Astrocyte of the cerebellum (primary cell): ENCODE measurements at places on chromosomes 5 and 9.

DNA sequence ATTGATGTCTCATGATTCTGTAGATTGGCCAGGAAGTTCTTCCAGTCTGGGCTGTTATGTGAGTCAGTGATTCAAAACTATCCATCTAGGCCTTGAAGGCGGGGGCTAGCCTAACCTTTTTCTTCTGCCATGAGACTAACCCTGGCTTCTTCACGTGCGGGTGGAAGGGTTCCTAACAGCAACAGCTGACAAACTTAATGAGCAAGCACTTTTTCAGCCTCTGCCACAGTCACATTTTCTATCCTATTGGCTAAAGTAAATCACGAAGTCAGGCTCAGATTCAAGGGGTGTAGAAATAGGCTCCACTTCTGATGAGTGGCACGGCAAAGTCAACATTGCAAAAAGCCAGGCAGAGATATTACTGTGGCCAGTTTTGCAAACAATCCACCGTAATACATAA lies 68.4 kb downstream of the STK32A start:
- DNase-seq: no peak

DNA sequence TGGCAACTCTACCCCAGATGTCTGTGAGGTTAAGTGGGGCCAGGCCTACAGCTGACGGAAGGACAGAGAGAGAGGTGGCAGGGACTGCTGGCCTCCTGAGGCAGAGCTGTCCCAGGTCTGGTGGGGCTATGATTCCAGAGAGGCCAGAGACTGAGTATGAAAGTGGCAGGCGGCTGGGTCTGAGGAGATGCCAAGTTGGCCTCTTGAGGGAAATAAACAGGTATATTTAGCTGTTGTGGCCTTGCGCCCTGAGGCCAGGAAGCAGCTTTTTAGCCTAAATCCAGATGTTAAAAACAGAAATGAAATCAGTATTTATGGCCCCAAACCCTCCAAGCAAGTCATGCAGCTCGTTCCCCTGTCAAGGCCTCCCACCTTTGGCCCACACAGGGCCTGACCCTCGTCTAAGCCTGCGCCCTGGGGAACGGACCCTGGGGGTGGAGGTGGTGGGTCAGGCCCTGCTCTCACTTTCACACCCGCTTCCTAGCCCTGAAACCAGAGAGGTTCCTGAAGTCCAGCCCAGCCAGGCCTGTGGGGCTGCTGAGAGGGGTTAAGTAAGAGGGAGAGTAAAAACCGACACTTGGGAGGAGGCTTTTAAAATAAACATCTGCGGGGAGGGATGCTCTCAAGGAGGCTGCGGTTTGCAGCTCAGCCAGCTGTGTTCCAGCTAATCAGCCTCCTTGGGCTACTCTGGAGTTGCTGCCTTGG lies 18.7 kb downstream of the PCDHGC5 start:
- peak; percentile 76 for DNase-seq

DNA sequence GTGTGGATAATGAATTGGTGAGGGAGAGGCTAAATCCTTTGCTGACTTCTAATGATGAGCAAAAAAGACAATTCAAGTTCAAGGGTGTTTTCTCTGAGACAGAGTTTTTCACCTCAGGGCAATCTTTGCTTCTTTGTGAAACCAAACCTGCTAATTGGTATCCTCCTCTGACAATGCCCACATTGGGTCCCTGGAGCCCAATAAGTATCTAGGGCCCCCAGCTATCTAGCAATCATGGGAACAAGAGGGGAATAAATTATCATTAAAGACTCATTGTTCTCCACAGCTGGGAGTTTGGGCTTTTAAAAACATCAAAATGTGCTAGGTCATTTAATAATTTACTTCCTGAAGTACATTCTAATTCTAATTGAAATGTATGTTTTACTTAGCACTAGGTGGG lies 227.3 kb downstream of the TMEM167A start:
- no peak for DNase-seq

DNA sequence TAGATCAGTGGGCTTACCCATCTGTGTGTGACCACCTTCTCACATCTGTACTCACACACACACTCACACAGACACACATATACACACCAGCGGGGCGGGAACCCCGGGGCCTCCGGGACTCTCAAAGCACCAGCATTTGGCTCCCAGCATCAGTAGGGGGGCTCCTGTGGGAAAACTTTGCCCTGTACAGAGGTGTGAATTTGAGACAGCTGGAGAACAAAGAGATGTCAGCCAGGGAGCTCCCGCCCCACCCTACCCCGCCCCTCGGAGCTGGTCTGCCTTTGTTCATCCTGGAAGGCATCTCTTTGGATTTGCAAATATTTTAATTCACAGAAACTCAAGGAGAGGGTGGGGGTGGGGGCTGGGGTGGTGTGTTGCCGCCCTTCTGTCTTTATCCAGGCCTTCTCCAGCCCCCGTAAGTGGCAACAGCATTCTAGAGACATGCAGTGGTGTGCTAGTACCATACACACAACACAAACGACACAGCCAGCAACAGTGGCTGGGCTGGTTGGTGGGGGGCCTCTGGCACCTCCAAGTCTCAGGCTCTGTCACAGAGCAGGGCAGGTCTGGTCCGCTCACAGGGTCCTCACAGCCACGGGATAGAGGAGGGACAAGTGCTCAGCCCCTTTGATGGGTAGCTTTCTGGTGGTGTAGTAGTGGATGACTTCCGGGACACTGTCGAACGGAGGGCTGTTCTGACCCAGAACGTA lies 15.5 kb upstream of the SLC25A51 start:
- no peak for DNase-seq

DNA sequence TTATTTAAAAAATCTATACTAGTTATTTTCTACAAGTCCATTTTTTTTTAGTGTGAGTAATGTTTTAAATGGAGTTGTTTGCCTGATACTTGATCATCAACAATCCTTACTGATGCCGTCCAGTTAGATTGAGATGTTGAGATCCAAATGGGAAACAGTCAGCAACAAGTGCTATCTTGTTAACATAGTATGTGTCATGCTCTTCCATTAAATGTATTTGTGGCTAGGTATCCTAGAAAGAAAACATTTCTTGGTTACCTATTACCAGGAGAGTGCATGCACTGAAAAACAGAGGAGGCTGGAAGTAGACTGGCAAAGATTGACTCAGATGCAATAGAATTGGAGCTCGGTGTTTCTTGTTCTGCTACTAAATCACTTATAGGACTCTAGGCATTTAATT lies 123.4 kb upstream of the MAN2A1 start:
- no peak for DNase-seq

GRCh38 chr9:112925058-112925641 lies 34.5 kb upstream of the SLC46A2 start:
- DNase-seq: peak; percentile 9

DNA sequence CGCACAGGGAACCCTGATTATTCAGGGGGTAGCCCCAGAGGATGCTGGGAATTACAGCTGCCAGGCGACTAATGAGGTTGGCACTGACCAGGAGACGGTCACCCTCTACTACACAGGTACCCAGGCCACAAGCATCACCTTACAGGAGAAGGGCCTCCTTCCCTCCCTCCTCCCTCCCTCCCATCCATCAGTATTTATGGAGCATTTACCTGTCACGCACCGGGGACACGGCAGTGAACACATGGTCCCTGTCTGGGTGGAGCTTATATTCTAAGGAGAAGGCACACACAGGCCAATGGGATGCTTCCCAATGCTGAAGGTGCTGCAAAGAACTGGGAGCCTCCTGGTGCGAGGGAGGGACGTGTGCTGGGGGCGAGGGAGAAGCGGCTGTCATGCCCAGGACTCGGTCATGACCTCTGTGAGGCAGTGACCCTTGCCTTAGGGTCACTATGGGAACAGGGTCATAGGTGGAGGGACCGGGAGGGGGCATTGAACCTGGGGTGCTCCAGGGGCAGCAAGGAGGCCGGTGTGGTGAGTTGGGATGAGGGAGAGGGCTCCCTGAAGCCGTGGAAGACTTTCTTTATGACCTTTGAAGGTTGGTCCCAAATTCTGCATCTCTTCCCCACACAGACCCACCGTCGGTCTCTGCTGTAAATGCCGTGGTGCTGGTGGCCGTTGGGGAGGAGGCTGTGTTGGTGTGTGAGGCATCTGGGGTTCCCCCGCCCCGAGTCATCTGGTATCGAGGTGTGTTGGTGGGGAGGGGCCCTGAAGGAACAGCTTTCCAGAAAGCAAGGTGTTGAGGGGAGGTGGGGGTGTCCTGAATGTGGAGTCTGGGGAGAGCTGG lies 41.5 kb downstream of the HMCN2 start:
- DNase-seq: no peak

DNA sequence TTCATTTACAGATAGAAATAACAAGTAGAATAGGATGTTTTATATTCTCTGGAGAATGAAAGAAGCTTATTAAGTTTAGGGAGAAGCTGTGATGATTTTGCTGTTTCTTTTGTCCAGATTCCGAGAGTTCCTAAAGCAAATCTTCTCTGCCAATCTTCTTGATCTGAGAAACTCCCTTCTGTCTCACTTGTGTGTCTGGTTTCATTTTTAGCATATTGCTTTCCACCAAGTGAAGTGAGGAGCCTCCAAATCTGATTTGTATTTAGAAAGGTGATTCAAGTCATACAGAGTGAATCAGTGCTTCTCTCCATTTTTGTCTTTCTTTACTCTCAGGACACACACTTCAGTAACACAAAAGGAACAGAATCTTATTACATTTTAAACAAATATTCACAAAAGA lies 48.4 kb downstream of the STX17 start:
- no peak for DNase-seq

- no peak for DNase-seq
These were observed 140.3 kb upstream of the CHD1 start for GRCh38 chr5:99068944-99069650.

DNA sequence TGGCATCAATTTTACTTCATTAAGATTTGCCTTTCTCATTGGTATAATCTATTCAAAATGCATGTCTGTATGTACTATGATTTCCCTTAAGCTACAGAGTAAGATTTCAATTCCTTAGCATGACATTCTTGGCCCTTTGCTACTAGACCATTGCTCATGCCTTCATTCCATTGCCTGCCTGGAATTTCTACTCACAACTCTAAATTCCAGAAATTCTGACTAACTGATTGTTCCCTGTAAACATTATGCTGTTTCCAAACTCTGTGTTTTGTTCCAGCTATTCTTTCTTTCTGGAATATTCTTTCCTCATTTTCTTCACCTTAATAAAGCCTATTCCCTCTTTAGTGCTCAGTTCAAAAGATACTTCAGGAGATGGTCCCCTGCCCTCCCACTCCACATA lies 568.8 kb upstream of the SEMA6A start:
- DNase-seq: no peak

GRCh38 chr5:88404405-88404804 lies 135.8 kb upstream of the TMEM161B start:
- no peak for DNase-seq

- no peak for DNase-seq
These were observed 53.6 kb downstream of the ASS1 start for GRCh38 chr9:130498298-130498917.

- DNase-seq: no peak
These were observed 56.3 kb downstream of the ERAP1 start for GRCh38 chr5:96751203-96752169.

- no peak for DNase-seq
These were observed 21.7 kb upstream of the OLFM1 start for GRCh38 chr9:135065804-135066203.

GRCh38 chr5:65672796-65673195 lies 48.0 kb downstream of the SHLD3 start:
- no peak for DNase-seq

GRCh38 chr5:124527220-124527991 lies 219.0 kb downstream of the ZNF608 start:
- peak; percentile 41 for DNase-seq

DNA sequence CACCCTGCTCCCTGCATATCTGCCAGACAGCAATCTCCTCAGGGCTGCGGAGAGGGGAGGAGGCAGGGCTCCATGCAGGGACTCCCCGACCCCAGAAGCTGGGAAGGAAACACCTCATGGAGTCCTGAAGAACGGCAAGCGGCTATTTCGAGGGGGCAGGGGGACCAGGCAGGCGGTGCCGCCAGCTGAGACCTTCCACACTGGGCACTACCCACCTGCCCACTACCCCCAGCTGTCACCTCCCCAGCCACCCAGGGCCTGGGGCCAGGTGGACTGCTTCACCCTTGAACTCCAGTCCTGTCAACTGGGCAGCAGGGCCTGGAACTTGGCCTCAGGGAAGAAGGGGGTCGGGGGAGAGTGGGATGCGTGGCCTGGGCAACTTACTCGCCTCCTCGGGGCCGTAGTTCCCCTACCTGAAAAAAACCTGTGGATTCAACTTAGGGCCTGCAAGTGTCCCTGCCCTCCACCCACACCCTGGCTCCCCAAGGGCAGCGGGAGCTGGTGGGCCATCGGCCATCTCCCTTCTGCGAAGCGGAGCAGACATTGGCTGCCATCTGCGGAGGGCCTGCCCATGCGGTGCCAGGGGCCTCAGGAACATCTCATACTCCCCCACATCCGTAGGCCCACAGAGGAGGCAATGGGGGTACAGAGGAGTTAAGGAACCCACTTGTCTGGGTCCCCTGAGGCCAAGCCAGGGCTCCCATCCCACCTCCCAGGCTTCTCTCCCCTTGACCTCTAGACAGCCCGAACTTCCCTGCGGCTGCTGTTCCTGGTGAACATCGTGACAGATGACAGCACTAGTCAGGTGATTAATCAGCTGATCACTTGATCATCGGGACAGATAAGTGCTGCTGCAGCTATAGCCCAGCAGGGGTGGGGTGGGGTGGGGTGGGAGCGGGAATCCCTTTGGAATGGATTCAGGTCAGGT lies 18.5 kb upstream of the RALGDS start:
- no peak for DNase-seq

DNA sequence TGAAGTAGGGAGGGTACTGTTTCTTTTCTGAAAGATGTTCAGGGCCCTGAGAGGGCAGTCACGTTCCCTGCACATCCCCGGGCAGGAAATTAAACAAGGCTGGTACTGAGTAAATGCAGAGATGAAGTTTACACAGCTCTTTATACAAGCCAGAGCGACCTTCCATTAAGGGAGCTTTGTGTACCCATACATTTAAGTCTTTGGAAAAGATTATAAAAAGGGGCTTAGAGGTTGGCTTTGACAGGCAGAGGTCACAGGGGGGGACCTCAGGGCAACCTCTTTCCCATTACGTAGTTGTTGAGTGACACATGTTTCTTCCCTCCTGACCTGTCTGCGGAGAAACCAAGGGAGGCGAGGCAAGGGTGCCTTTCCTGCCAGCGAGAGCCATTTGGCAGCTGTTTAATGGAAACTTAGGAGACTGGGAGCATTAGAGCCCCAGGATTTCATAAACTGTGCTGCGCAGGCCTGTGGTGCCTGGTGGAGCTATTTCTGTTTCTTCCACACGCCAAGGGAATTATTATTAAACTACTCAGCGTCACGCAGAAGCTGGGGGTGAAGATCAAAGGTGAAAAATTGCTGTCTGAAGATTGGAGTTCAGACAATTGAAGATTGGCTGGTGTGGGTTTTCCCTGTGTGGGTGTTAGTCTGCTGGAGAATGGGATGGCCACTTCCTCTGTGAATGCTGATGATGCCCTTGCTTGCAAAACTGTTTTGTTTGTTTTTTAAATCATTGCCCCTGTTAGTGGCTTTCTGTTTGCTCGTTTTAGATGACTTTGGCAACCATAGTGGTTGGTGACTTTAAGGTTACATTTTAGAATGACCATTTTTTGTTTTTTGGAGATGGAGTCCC lies 3.2 kb upstream of the SMIM32 start:
- no peak for DNase-seq

DNA sequence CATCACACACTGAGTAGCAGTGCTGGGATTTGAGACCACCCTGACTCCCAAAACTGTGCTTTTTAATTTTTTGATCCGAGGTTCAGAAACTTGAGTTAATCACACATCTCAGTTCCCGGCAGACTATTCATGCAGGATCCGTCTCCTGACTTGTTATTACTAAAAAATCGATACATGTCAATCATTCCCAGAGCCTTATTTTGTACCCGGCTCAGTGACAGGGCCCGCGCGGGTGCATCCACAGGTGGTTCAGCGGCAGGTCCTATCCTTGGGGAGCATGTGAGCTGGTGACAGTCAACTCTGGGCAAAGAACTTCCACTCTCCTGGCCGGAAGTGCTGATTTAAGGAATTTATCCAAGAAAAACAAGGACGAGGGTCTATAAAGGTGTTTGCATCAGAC lies 95.9 kb upstream of the MVB12B start:
- DNase-seq: no peak
